Islet precursor cell (in vitro differentiated cells): ENCODE measurements at places on chromosomes 3 and 15.

GRCh38 chr3:9302425-9303181, 53.2 kb upstream of the SRGAP3 start:
- peak; percentile 95 for DNase-seq

- no peak for DNase-seq
These were observed 16.3 kb downstream of the CSPG4 start for GRCh38 chr15:75696311-75696720.

GRCh38 chr3:26505399-26505798, 117.2 kb upstream of the LRRC3B start:
- no peak for DNase-seq

GRCh38 chr15:62437753-62438152, 272.7 kb upstream of the C2CD4B start:
- no peak for DNase-seq

GRCh38 chr15:59436774-59437141, 1.2 kb upstream of the FAM81A start:
- no peak for DNase-seq

GRCh38 chr3:43411429-43411828, 125.1 kb downstream of the SNRK start:
- no peak for DNase-seq

- no peak for DNase-seq
These were observed 139.6 kb upstream of the ZBTB20 start for GRCh38 chr3:115286529-115287197.

- DNase-seq: no peak
These were observed 875.4 kb downstream of the ROBO2 start for GRCh38 chr3:77915336-77915735.

DNA sequence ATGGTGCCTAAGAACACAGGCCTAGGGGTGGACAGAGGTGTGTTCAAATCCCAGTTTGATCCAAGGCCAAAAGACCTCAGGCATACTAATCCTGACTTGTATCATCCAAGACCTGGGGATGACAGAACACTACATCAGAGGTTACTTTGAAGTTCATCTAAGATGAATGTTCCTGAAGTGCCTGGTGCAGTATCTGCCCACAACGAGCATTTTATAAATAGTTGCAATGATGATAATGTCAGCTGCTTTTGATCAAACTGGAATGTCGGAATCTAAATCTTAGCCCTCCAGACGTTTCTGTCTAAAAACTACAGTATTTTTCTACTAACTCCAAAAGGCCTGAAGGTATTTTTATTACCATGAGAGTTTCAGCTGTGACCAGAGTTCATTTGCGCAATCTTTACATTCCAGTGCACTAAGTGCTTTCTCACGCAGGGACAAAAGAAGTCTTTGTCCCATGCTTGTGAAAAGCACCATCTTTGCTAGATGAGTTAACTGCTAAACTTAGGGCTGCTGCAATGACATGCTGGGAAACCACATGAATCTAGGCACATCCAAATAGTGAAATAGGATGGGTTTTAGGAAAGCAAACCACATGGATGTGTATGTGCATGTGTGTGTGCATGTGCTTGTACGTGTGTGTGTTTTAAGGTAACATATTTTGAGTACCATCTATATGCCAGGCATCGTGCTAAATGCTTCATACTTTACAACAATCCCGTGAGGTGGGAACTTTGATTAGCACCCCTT, 18.1 kb downstream of the ANXA2 start:
- peak; percentile 89 for DNase-seq

DNA sequence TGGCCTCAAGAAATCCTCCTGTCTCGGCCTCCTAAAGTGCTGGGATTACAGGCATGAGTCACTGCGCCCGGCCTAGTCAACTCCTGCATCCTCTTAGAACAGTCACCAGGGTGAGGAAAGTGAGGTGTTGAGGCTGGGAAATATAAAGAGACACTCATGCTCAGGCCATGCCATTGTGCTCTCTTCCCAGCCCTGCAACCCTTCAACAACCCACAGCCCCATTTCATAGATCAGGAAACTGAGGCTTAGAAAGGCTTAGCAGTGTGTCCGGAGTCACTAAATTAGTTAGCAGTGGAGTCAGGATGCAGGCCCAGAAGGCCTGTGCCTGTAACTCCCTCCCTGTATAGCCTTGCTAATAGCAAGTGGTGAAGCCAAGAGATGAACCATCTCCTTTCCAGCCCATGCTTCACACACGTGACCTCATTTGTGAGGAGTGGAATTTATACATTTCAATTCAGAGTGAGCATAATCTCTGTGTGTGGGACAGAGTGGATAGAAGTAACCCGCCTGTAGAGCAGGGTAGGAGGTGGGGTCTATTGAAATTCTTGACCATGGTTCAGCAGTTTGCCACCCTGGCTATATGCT, 51.7 kb upstream of the USP3 start:
- DNase-seq: no peak

DNA sequence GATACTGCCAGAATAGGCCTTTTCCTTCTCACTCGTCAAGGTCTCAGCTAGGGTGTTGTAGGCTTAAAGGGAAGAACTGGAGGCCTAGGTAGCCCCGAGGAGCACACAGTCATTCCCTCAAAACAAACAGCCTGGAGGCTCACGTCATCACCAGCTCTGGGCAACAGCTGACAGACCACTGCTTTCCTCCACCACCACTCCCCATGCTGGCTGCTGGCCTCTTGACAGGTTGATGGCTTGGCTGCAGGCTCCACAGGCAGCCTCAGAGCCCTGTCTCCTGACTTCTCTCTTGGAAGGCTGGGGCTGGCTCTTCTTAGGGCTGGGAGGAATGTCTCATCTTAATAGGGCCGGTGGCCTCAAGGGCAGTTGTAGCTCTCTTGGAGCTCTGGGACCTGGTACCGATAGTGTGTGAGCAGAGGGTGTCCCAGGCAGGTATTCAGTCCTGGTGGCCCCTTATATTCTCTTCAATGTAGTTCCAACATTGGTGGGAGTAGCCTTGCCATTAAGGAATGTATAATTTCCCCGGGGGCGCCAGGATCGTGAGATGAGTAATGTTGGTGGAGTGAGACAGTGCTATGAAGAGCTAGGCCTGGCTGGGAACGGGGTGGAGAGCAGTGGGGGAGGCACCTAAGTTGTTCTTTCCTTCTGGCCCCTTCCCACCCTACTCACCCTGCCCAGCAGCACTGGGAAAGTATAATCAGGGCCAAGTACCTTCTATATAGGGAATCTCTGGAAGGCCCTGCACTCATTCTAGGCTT, 6.1 kb upstream of the AP2M1 start:
- DNase-seq: peak; percentile 66

DNA sequence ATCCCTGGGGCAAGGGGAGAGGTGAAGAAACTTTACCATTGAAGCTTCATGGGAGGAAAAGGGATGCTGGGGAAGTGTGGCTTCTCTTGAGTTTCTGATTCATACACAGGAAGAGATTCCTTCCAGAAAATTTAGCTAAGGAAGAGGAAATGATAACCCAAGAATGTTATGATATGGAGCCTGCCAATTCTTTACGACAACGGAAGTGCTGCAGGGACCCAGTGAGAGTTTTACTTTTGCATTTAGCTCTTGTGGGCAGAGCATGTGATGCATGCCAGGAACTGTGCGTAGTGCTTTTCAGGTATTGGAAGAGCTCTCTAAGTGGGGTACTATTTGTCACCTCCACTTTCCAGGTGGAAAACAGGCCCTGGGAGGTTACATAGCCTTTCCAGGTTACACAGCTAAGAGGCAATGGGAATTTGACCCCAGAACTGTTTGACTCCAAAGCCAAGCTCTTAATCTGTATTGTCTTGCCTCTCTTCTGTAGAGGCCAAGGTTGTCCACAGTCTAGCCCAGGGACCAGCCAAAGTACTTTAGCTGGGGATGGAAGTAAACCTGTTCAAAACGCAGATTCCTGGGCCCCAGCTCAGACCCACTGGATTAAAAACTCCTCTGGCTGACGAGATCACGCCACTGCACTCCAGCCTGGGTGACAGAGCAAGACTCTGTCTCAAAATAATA, 23.0 kb downstream of the CMTM7 start:
- DNase-seq: no peak

GRCh38 chr3:121895736-121896135, 1.5 kb downstream of the SLC15A2 start:
- no peak for DNase-seq

GRCh38 chr15:71278989-71279756, 163.9 kb downstream of the THSD4 start:
- DNase-seq: no peak

DNA sequence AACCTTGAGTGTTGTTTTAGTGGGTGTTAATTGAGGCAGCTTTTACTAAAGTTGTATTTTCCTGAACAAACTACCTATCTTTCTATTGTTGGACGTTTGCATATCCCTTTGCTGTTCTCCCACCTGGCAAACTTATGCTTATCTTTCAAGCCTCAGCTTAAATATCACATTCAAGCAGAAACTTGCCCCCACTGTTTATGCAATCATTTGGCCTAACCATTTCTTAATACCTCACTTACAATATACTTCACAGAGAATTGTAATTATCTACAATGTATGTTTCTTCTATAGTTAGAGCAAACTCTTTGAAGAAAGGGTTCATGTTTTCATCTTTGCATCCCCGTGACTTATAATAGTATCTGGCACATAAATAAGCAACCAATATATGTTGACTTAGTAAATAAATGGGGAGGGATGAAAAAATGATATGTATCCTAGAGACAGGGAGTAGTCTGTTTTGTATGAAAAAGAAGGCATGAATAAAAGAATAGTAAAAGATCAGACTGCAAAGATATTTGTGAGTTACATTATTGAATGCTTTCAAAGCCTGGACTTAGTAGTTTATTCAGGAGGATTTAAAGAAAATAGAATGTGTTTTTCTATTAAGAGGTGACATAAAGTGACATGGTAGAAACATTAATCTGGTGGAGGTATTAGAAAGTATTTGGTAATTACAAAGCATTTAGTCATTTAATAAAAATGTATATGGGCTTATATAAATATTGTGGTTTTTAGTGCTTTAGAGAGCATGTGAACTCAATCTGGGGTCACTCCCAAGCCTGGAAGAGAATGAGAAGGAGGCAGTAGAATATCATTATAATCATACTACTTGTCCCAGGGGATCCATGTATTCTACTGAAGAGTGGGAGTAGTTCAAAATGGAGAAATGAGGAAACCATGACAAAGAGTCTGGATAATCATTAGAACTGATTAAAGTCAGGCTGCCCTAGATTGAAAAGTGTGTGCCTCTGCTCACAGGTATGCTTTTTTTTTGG, 60.0 kb upstream of the DCBLD2 start:
- DNase-seq: no peak

- no peak for DNase-seq
These were observed 100.5 kb downstream of the PDCD6IP start for GRCh38 chr3:33898901-33899300.

- DNase-seq: peak; percentile 71
These were observed 286.6 kb downstream of the PTPRG start for GRCh38 chr3:61847784-61848462.

- peak; percentile 74 for DNase-seq
These were observed 1.4 kb upstream of the STRA6 start for GRCh38 chr15:74203914-74204431.

GRCh38 chr3:48468329-48468731, 21.8 kb downstream of the ATRIP start:
- DNase-seq: no peak

GRCh38 chr3:158108445-158108985, 1.4 kb upstream of the RSRC1 start:
- DNase-seq: no peak

DNA sequence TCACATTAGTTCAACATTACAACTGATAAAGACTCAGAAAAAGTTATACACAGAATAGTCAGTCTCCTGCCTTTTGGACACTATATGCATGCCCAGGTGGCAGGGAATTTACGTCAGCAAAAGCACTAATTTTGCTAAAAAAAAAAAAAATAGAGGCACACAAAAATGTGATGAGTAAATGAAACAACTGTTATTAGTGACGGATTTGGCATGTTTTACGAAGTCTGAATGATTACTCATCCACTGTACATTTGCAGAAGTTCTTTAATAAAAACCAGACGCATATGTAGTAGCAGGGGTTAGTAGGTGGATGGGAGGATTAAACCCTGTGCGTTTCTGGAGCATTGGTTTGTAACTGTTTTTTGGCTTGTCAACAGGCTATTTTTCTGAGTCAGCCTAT, 99.0 kb downstream of the MITF start:
- DNase-seq: no peak

DNA sequence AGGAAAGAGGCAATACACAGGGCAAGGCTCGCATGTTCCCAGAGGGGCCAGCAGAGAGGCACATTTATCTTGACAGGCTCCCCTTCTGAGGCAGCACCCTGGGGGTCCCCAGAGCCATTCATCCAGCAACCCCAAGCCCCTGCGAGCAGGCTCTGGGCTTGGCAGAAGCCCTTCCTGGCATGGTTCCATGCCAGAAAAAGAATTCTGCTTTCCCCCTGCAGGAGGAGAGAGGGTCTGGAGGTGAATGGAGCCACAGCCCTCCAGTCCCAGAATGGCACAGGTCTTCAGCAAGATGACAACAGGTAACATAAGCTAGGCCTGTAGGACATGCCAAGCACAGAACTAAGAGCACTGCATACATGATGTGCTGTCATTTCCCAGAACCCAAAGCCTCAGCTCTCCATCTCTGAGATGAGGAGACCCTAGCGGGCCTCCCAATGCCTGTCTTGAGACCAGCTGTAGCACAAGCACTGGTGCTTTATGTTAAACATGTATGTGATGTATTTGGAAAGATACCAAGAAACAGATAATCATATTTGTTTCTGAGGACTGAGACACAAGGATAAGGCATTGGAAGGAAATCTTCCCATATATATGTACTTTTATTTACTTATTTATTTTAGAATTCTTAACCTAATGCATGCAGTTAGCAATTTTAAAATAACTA, 121.6 kb downstream of the ALDH1A2 start:
- DNase-seq: no peak

DNA sequence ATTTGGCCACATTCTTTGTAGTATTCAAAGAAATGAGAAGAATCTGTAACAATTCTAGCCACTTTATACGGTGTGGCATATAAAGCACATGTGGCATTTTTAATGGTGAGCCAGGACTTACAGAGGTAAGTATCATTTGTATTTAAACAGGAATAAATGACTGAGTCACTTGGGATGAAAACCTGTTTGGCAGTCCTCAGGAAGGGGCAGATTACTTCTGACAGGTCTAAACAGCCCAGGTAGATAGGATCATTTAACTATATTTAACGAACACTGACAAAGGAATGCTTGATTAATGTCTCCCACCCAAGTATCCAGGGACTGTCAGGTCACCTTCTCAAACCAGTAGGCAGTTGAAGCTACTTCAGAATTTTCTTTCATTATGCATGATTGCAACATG, 241.5 kb upstream of the SATB1 start:
- no peak for DNase-seq

DNA sequence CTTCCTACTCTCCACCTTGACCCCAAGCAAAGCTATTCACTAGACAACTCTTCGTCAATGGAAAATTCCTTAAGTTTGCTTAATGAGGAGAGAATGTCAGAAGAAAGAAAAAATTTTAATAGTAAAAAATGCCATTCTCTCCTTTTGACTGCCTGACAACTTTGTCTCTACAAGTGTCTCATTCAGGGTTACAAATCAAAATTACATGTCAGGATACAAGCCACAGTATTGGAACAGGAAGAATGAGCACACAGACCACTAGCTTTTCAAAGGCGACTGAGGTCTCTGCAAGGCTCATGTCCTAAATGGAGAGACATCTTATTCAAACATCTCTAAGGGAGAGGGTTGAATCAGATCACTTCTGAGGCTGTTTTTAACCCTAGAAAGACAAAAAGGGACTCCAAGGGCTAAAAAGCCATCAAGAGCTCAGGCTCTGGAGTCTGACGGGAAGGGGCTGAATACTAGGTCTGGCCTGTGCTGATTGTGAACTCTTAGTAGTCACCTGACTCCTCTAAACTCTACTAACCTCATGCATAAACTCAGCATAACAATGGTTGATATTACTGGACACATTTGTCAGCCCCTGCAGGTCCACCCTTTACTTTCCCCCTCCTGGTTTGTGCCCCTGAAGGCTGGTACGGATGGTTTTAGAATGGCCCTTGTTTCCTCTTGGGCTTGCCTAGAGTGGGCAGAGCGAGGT, 12.8 kb upstream of the MEIS2 start:
- DNase-seq: no peak
